Activated CD8-positive, alpha-beta memory T cell treated with anti-CD3 and anti-CD28 coated beads, Interleukin-2, amount 50 U/mL, for 4 hours (primary cell): ENCODE measurements at places on chromosomes 6 and 20.
A peak's percentile ranks its signal among the peaks of the same experiment; 100 is the strongest.

DNA sequence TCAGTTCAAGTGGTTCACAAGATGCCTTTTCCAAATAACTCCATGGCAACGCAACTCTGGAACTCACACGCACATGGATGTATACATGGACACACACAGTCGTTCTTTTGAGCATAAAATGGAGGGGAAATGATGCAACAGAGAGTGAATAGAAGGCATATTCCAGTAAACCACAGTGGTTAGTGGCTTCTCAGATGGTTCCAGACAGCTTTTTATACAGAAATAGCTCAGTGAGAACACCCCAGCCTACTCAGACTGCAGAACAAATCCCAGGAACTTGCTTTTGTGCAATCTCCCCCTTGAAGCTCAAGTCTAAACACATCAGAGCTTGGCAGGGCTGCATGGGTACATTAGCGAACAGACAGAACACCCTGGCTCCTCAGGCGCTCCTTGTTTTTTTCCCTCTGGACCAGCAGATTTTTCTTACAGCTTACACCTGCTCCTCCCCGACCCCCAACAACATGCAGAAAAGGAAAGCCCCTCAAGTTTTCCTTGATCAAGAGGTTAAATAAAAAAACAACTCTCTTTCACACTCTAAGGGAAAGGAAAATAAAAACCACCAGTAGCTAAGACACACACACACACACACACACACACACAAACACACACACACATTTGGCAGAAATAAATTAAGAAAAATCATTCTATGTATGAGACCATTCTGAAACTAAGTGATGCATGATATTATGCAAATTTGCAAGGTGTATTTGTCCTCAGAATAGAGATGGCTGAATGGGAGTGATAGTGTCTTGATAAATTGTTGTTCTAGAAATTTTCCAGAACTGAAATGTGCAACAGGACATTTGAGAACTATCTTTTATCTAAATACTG, 51.2 kb upstream of the RANBP9 start:
- no peak for DNase-seq

DNA sequence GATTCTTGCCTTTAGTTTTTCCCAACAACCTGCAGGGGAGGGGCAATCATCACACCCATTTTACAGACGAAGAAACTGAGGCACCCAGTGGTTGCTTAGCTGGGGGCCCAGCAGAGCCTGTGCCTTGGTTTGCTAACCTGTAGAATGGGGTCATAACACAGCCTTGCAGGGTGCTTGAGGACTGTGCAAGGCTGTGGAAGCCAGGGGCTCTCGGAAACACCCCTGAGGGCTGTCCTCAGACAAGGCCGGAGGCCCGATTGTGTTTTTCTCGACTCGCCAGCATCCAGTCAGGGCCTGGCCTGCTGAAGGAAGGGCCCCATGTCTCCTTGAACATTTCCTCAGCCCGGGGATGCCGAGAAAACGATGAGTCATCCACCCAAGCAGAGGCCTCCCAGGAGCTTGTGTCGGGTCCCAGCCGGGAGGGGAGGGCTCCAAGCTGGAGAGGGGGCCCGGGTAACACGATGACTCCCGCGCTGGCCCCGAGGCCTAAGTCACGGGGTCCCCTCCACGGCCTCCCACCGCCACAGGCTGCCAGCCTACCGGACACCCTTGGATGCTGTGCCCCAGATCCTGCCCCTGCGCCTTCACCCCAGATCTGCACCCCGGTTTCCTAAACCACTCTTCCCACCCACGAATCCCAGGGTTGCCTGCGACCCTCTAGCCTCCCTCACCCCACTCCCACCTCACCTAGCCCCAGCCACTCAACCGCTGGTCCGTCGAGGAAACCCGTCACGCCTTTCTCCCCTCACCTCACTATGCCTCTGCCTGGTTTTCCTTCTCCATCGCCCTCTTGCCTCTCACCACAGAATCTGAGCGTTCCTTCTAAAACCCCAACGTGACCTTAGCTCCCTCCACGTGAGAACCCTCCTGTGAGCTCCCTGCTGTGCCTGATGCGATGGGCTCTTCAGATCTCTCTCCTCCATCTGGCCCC, 10.6 kb downstream of the NOL4L start:
- peak; percentile 29 for DNase-seq

- no peak for DNase-seq
Measured at GRCh38 chr20:19265646-19266374, 53.4 kb downstream of the SLC24A3 start.

GRCh38 chr6:52376763-52377162, 14.8 kb downstream of the PAQR8 start:
- DNase-seq, result no peak

DNA sequence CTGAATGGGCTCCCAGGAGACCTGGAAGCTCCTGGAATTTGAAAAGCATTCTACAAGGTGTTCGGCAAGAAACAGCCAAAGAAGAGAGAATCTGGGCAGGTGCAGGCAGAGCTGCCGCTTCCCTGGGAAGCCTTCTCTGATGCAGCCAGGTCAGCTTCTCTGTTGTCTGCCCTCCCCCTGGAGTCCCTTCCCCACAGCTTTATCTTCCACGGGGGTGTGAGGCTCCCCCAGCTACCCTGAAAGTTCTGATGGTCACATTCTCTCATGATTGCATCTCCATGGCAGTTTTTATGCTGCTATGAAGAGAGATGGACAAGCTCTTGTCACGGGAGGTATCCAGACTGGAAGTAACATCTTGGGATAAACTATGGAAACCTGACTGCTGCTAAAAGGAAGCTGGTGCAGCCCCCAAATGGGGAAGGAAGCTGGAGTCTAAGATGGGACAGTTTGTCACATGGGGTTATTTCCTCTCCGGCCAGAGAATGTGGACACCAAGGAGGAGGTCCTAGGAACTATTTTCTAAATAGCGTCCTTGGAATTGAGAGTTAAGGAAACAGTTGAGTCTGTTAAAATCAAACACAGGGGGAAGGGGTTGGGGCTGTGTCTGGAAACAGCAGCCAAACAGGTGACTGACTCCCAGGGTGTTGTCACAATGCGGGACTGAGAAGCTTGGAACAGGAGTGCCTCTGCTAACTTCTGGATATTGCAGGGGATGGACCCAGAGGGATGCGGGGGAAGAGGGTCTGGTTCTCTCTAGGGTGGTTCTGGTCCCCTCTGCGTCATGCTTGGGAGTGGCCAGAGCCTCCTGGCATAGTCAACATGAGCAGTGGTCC, 91.1 kb downstream of the ASXL1 start:
- no peak for DNase-seq

GRCh38 chr6:18545726-18546125, 158.6 kb downstream of the RNF144B start:
- DNase-seq, result no peak

GRCh38 chr6:138726757-138727097, 46.8 kb upstream of the CCDC28A start:
- DNase-seq, result no peak

GRCh38 chr20:10170261-10170660, 48.4 kb upstream of the SNAP25 start:
- DNase-seq, result no peak

GRCh38 chr6:30725713-30726505, 5.8 kb downstream of the TUBB start:
- no peak for DNase-seq

GRCh38 chr6:6742535-6742934, 154.0 kb downstream of the LY86 start:
- DNase-seq, result no peak

- DNase-seq, result no peak
Measured at GRCh38 chr6:6872459-6873344, 235.1 kb upstream of the RREB1 start.

DNA sequence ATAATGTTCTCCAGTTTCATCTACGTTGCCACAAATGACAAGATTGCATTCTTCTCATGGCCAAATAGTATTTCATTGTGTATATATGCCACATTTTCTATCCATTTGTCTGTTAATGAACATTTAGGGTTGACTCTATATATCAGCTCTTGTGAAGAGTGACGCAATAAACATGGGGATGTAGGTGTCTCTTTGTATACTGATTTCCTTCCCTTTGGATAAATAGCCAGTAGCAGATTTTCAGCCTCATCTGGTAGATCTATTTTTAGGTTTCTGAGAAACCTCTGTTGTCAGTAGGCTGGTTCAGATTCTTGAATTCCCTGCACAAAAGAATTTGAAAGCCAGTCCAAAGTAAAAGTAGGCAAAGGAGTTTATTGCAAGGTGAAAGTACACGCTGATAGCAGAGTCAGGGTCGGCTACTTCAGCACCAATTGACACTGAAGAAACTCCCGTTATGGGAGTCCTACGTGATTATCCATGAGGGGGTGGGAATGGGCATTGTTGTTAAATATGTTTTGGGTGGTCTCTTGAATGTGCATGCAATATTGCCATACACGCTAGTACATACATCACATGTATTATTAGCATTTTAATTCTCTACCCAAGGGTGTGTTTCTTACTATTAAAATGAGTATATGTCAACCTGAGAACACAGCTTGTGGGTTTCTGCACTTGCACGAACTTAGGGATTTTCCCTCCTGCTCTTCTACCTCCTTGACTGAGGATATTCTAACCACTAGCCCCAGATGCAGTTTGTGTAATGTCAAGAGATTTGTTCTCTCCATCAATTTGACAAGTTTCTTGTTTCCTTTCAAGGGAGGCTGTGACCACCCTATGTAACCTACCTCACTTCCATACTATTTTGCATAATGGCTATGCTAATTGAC, 14.4 kb upstream of the SLC17A2 start:
- DNase-seq, result no peak

- no peak for DNase-seq
Measured at GRCh38 chr6:1864496-1864895, 254.8 kb downstream of the FOXC1 start.

DNA sequence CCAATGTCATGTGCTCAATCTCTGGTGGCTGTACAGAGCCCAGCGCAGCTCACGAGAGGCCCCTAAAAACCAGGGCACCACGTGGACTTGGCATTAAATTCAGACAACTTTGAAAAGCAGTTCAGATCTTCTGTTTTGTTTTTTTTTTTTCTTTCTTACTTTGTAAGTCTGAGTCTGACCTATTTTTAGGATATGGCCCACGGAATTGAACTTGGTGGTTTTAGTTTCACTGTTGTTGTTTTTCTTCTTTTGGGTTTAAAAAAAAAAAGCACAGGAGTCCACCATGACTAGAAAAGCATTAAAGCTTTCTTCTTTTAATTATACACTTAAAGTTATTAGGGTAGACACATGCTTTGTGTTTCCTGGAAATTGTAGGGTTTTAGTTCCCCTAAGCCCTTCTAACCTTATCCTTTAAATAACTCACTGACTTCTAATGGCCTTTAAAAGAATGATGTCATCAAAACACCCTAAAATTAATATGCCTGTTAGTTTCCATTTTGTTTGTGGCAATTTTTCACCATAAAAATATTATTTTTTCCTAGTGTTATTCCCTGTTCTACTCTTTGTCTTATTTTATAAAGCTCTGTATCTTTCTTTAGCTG, 48.5 kb upstream of the CCN2 start:
- DNase-seq, result no peak

- DNase-seq, result no peak
Measured at GRCh38 chr20:16040742-16041141, 532.5 kb downstream of the KIF16B start.

- DNase-seq, result no peak
Measured at GRCh38 chr6:117232196-117232595, 33.2 kb upstream of the VGLL2 start.

DNA sequence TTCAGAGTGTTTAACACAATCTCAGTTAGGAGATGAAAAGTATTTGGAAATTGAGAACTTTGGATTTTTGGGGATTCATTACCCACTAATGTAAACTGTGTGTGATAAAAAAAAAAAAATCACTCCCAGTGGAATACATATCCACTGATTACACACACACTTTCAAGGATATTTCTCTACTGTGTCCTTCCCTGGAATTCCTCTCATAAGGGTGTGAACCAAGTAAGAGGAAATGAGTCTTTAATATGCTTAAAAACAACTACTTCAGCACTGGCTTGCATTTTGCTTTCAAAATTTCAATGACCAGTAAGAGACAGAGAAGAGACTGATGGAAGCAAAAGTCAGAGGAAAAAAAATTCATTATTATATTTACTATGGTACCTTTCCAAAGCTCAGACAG, 24.5 kb upstream of the MYCT1 start:
- no peak for DNase-seq

DNA sequence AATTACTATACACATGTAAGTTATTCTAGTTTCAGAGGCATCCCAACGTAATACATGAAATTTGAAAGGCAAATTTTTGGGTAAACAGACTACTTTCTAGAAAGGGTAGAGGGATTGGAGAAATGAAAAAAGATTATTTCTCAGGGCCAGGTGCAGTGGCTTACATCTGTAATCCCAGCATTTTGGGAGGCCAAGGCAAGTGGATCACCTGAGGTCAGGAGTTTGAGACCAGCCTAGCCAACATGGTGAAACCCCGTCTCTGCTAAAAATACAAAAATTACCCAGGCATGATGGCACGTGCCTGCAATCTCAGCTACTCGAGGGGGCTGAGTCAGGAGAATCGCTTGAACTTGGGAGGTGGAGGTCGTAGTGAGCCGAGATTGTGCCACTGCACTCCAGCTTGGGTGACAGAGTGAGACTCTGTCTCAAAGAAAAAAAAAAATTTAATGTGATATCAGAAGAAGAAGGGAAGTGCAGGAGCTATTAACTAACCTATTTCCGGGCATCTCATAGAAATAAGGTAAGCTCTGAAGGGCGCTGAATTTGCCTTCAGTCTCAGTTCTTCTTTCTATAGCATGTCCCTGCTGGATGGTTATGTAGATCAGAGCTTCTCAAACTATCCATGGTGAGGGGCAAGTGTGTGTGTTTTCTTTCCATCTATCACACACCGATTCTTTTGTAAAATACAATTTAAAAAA, 100.3 kb upstream of the MTHFD1L start:
- DNase-seq, result no peak

DNA sequence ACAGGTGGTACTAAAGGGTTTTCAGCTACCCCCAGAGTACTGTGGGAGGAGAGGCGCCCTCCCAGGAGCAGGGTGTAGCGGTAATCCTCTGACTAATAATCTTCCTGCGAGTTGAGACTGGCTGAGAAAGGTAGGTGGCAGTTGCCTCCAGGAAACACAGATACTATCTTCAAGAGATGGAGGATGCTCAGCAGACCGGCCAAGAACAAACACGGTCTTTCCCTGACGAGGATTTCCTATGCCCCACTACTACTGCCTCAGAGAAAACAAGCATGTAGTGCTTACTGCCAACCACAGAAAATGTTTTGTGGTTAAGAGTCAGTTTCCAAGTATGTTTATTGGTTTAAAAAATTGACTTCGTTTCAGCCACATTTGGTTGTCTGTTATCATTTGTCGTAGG, 26.8 kb downstream of the C6orf89 start:
- DNase-seq, result peak; percentile 40

GRCh38 chr6:7674291-7674690, 51.6 kb upstream of the BMP6 start:
- no peak for DNase-seq

GRCh38 chr6:155528335-155528734, 72.7 kb upstream of the NOX3 start:
- no peak for DNase-seq

- DNase-seq, result no peak
Measured at GRCh38 chr20:35506179-35506578, 23.3 kb downstream of the C20orf173 start.

- DNase-seq, result no peak
Measured at GRCh38 chr6:88177961-88178464, 11.9 kb upstream of the CNR1 start.

- no peak for DNase-seq
Measured at GRCh38 chr6:10591422-10592160, 70.4 kb downstream of the GCNT2 start.
